T-helper 1 cell (primary cell): ENCODE measurements at places on chromosomes 3 and 15.

DNA sequence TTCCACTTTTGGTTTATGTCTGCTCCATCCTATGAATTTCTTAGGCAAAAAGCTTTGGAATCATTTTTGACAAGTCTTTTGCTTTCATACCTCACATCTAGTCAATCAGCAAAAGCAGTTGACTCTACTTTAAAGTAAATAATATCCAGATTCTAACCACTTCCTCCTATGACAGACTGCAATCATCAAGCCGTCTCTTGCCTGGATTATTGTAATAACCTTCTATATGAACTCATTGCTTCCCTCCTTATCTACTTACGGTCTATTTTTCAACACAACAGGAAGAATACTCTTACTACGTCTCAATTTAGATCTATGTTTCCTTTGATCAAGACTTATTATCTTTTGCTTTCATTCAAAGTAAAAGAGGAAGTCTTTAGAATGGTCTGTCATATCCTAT is 20.7 kb downstream of the CLDN1 start:
- DNase-seq = no peak

- DNase-seq = no peak
Measured at GRCh38 chr3:152574461-152575079, 260.4 kb upstream of the P2RY1 start.

DNA sequence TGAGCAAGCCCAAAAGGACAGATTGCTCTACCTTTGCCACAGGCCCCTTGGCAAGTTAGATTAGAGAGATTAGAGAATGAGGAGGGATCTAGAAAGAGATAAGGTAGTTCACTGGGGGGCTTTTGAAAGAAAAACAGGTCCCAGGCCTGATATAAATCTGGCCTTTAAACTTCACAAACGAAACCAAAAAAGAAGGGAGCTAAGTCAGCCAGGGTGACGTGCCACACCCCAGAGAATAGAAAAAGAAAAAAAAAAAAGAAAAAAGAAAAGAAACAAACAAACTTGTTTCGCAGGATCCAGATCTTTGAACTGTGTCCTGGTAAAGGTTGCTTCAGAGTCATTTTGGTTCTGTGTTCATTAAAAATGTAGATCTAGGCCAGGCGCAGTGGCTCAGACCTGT is 3.6 kb downstream of the KAT2B start:
- no peak for DNase-seq

- DNase-seq = no peak
Measured at GRCh38 chr3:169364497-169364896, 299.0 kb downstream of the MECOM start.

- no peak for DNase-seq
Measured at GRCh38 chr3:183291497-183292031, 38.5 kb downstream of the B3GNT5 start.

DNA sequence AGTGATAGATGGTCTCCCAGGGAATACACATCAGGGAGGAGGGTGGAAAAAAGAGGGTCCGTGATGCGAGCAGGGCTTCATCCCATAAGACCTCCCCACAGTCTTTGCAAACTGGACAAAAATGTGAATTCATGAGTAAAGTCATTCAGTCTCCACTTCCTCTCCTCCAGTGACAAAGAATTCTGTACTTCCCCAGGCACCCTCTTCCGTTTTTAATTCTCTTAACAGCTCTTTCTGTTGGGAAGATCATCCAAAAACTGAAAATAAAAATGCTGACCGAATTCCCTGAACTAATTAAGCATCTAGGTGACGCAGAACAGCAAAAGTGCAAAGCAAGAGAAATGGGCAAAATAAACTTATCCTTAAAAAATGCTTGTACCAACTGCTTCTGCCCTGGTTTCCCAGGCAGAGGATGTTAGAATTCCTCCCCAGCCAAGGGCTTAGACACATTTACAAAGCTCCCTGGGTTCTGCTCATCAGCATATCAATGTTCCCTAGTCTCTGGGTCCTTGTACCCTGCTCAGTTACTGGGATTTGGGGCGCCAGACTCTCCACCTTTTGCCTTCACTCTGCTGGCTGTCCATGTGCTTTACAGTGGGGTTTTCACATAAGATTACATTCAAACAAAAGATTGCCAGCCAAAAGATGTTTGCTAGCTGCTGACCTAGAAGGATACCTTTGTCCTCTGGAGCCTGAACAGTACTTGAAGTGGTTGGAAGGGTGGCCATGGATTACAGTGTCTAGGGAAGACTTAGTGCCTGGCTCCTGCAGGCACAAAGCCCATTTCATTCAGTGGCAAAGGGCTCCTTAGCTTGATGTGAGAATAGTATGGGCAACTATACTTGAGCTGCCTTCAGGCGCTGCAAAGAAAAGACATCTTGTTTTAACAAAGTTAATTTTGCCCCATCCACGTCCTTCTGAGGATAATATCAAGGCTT is 69.4 kb downstream of the ARNT2 start:
- DNase-seq = no peak

DNA sequence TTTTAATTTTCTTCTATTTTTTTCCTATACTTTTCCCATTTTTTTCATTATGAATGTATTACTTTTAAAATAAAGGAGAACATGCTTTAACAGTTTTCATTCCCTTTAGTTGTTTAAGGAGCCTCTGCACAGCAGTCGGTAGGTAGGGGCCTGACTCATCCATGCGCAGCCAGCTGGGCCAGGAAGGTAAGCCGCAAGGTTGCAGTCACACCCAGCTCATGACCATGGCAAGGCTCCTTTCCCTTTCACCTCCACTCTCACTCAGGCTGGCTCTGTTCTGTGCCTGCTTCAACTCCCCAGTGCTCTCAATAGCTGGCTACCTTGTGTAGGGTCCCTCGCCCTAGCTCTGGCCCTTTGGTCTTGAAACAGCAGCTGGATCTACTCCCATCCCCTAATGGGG is 17.4 kb upstream of the ANKRD34C start:
- no peak for DNase-seq

DNA sequence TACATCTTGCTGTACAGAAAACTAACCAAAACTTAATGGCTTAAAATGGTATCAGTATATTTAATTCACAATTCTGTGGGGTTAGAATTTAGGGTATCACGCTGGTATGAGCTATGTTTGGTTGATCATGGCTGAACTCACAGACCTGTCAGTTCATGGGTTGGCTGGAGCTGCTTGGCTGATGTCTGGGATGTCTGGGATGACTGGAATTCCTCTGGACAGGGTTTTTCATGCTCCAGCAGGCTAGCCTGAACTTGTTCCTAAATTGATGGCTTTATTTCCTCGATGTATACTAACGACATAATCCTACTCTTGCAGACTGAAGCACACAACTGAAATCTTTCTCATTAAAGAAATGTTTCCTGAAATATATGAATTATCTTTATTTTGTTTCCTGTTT is 338.9 kb upstream of the GBE1 start:
- DNase-seq = no peak

GRCh38 chr3:61422945-61423673 is 138.3 kb upstream of the PTPRG start:
- DNase-seq = no peak

DNA sequence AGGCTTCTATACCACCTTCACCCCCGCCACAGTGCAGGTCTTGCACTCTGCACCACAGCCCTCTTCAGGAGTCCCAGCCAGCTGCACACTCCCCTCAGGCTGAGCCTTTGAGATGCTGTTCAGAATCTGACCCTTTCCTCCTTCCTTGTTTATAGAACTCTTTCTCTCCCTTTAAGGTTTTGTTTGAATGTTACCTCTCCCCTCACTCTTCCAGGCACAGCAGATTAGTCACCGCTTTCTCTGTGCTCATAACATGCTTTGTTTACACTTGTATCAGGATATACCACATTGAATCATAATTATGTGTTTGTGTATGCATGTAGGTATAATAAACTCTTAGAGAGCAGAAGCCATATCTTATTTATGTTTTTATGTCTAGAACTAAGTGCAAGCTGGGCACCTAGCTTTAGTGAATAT is 168.4 kb upstream of the BCL6 start:
- no peak for DNase-seq
